NCI-H1930 (cell line): ENCODE measurements at places on chromosomes 1 and 21.

DNA sequence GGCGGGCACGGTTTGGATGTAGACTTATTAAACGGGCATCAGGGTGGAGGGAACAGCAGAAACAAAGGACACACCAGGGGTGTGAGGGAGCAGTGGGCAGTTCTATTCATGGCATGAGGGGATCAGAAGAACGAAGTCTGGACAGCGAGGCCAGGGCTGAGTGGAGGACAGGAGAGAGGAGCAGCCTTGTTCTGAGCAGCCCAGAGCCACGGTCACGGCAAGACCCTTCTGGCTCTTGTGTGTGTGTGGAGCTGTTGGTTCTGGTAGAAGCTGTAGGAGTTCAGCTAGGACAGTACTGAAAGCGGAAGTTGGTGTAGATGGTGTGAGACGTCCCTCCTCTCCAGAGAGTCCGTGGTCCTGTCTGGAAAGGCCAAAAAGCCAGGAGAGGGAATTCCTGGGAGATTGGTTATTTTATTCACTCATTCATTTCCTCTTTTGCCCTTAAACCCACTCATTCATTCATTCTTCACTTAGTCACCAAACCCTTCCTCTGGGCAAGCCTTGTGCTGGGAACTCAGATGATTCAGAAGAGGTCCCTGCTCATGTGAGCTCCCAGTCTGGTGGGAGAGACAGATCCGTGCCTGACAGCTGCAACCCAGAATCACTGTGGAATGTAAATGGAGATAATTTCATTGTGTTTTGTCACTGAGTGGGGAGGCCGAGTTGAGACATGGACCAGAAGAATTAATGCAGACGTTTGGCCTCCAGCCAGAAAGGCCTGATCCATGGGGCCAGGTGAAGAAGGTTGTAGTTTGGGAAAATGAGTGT, 4.1 kb upstream of the ACOT11 start:
- DNase-seq: no peak

DNA sequence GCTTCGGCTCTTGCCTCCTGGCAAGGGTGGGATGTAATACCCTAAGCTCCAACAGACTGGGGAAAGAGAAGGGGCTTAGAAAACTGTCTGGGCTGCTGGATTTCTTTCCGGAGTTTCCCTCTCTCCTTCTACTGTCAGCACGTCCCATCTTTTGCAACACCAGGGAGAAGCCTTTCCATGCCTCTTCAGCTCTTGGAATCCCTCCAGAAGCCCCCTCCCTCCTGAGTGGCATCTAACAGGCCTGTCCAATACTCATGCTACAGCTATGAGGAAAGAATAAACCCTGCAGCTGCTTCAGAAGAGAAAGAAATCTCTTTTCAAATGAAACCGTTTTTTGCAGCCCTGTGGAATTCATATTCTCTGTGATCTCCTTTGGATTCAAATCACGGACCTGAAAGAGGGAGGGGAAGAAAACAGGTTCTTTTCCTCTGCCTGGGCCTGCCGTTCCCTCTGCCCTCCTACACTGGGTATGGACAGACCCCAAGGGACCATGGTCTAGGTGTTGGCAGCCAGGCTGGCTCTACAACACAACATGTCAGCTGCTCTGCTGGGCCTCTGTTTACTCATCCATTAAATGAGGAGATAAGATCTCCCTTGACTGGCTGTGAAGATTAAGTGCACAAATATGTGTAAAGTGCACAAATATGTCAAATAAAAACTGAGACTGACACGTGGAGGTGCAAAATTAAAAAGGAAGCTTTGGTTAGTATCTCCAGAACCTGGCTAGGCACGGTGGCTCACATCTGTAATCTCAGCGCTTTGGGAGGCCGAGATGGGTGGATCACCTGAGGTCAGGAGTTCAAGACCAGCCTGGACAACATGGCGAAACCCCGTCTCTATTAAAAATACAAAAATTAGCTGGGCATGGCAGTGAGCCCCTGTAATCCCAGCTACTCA, 6.0 kb upstream of the CAPN2 start:
- peak; percentile 14 for DNase-seq

- no peak for DNase-seq
Observed at GRCh38 chr1:248905662-248906008, 400 bp upstream of the PGBD2 start.

GRCh38 chr1:112445596-112445995, 49.6 kb downstream of the CTTNBP2NL start:
- no peak for DNase-seq

- peak; percentile 19 for DNase-seq
Observed at GRCh38 chr1:225980005-225980836, 18.9 kb downstream of the SDE2 start.

- no peak for DNase-seq
Observed at GRCh38 chr1:155186794-155187455, 13.3 kb downstream of the TRIM46 start.

DNA sequence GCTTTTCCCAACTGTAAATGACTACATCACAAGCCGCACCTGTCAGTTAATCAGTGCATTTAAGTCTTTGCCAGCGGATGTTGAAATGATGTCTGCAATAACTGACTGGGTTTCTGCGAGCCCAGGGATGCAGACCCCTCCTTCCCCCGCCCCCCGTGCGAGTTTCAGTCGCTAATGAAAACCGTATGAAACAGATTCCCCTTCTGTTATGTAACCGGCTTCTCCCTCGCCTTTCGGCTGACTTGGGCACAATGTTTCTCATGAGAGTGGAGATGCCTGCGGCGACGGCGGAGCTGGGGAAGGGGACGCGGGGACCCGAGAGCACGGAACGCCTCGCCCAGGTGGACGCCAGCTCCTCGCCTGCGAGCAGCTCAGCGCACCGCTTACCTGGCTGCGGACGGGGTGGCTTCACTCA, 753 bp downstream of the KCNJ6 start:
- no peak for DNase-seq

GRCh38 chr1:71030026-71030425, 17.6 kb downstream of the PTGER3 start:
- DNase-seq: no peak

GRCh38 chr1:190453550-190453949, 24.1 kb downstream of the BRINP3 start:
- no peak for DNase-seq

DNA sequence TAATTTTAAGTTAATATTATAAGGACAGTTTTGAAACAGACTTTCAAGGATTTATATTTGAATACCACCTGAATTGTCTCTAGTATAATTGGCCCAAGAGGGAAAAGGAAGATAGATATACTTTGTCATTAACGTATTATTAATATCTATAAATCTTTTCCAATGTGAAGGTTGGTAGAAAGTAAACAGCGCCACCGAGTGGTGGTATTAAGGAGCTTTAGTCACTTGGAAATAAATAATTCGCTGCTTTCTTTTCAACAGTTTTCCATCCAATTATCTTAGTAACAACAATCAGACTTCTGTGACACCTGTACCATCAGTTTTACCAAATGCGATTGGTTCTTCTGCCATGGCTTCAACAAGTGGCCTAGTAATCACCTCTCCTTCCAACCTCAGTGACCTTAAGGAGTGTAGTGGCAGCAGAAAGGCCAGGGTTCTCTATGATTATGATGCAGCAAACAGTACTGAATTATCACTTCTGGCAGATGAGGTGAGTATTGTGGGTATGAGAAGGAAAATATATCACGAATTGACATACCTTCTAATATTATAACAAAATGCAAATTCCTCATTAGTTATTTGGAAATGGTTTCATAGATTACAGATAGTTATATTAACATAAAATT, 37.7 kb downstream of the SH3GLB1 start:
- no peak for DNase-seq
